Germinal center (tissue), 1 donor: ENCODE measurements at places on chromosomes 3 and 15.

- no peak for DNase-seq
Observed at GRCh38 chr3:37945807-37946530, 44.6 kb upstream of the VILL start.

GRCh38 chr3:33544126-33544525 is 103.9 kb upstream of the UBP1 start:
- no peak for DNase-seq

GRCh38 chr3:29137601-29138000 is 143.3 kb upstream of the RBMS3 start:
- DNase-seq: no peak

GRCh38 chr3:154862265-154862664 is 217.9 kb upstream of the MME start:
- DNase-seq: peak; percentile 25

DNA sequence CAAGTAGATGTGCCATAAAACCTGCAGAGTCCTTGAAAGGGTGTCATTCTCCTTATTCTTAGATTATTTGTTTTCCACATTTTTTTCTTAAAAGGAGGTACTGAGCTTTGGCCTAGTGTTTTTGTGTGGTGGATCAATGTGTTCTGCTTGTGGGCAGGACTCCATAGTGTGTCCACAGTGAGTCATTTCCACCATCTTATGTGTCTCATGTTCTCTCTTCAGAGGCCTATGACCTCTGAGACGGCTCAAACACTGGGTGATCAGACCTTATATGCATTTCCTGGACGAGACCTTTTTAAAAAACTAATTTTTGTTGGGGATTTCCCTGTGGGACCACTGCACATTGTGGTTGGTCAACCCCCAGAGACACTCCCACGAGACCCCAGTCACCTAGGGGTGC is 93.4 kb downstream of the CHCHD4 start:
- DNase-seq: no peak

GRCh38 chr3:58041182-58041825 is 33.1 kb downstream of the FLNB start:
- no peak for DNase-seq

- DNase-seq: no peak
Observed at GRCh38 chr3:66426135-66426534, 74.7 kb downstream of the LRIG1 start.

GRCh38 chr3:42490243-42490642 is 12.2 kb upstream of the VIPR1 start:
- DNase-seq: no peak

DNA sequence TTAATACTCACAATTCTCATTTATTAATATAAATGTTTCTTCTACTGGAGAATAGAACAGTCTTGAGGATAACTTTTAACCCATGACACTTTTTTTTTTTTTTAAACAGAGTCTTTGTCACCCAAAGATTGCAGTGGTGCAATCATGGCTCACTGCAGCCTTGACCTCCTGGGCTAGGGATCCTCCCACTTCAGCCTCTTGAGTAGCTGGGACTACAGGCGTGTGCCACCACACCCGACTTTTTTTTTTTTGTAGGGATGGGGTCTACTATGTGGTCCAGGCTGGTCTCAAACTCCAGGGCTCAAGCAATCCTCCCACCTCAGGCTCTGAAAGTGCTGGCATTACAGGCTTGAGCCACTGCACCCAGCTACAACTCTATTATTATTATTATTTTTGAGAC is 34.5 kb downstream of the PIK3CB start:
- no peak for DNase-seq

DNA sequence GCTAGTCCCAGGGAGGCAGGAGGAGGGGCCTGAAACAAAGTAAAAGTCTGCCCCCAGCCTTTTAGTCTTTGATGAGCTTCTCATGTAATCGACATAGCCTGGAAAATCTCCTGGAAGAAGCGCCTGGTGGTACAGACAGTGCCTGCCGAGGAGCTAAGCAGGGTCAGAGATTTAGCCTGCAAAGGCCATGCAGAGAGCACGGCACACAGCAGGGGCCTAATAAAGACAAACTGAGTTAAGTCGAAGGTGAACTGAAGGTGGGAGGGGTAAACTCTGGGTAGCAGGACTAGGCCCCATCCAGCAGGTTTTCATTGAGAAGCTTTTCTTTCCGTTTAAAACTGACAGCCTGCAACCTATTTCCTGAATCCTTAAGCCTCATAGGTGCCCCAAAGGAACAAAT is 115.5 kb upstream of the ABHD17C start:
- no peak for DNase-seq

DNA sequence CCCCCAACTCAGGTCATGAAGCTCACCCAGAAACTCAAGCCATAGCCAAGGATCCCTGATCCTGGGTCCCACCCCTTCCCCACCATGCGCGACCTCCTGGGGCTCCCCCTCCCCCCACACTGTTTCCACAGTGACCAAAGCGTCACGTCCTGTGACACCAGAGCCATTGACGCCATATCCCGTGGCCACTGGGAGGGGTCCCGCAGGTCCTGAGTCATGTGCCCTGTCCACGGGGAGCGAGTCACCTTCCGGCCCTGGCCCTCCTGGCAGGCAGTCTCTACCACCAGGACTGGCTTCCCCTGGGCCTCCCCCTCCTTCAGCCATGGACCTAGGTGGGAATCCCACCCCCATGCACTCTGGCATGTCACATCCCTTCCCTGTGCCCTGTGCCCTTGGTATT is 15.6 kb downstream of the SEMA3F start:
- DNase-seq: no peak

DNA sequence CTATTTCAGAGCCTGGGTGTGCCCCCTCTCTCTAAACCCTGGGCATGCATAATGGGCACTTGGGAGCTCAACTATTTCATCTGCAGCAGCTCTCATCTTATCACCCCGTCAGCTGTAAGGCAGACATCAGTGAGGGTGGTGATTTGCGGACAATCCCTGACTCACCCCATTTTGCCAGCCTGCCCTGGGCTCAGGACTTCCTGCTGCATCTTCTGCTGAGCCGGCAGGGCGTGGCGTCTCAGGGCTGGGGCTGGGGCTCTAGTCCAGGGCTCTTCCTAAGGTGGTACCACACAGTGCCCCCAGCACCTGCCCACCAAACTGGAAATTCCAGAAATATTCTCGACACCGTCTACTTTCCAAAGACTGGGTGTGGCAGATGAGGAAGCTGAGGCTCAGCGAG is 925 bp upstream of the PSTPIP1 start:
- no peak for DNase-seq

DNA sequence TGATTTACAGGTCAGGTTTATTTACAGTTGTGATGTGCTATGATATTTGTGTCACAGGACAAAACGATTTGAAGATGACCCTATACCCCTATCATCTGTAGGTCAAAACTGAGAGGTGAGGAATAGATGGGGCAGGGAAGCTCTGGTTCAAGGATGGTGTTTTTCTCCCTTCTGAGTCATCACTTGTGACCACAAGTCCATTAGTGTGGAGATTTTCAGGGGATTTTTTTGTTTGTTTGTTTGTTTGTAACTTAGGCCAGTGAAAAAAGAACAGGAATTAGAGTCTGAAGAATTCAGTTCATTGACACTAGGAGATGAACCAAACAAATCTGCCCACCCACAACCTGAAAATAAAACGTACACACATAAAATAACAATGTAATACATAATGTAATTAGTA is 62.7 kb upstream of the FAM98B start:
- DNase-seq: no peak

DNA sequence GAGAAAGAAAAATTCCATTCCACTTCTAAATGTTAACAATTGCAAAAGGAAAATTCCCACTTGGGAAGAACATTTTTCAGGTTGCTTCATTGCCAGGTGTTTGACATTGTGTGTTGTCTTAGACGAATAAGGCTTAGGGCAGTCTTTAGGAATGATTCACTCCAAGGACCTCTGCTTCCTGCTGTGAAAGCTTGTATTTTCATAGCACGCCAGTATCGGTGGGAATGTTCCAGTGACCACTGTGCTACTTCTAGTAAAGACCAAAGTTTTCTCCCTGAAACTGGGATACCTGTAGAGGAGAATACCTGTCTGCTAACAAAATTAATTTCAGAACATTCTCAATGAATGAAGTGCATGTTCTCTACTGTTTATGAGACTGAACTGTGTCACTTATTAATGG is 64.1 kb downstream of the CDIN1 start:
- no peak for DNase-seq

DNA sequence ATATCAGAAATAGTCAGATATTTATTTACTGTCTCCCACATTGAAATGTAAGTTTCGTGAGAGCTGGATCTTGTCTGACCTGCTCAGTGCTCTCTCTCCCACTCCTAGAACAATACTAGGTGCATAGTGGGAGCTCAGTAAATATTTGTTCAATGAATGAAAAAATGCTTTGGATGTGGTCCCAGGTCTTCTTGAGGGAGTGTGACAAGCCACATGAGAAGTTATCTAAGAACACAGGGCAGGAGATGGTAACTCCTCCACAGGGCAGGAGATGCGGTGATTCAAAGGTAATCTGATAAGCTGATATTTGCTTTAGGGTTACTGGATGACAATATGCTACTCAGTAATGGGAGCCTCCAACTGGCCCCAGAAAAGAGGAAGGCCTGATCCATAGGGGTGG is 25.8 kb upstream of the PLA2G4E start:
- no peak for DNase-seq

DNA sequence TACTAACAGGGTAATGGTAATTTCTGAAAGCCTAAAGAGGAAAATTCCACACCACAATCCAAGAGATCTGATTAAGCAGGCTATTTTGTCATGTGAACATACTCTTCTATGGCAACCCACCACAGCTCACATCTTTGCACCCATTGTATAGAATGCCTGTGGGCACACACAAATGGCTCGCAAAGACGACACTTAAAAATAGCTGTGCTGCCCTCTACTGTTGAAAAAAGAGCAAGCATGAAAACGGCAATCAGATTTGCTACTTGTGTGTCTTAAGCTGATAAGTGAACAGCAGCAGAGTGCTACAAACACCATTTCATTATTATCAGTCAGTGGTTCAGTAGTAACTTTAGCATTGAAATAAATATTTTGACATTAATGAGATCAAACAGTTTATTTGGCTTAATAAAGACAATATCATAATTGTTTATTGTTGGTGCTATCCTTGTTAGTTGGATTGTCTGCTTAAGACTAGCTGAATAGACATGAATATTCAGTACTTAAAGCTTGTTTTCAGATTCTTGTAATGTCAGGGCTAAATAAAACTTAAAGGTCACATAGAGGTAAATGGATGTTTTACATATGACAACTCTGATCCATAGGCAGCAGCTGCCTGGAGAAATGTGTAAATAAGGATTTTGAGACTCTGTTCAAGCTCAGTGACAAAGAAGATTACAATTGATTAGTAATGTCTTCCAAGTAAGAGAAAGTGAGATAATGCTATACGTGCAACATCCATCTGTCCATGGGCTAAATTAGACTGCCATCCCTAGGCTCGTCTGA is 199.1 kb downstream of the LRRN1 start:
- peak; percentile 3 for DNase-seq

GRCh38 chr3:153163756-153164550 is 1.9 kb downstream of the RAP2B start:
- no peak for DNase-seq

DNA sequence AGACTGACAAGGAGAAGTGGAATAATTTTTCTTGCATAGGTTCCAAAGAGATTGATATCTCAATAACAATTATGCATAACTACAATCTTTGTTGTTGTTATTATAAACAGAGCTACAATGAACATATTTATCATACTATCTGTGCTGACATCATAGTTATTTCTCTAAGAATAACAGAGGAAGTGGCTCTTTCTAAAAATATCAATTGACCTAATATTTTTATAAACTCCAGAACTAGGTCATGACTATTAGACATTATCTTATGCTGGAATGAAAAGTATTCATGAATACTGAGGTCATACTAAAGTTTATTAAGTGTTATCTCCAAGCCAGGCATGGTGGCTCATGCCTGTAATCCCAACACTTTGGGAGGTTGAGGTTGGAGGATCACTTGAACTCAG is 114.1 kb downstream of the DCLK3 start:
- no peak for DNase-seq

GRCh38 chr3:49518016-49518415 is 36.3 kb upstream of the BSN start:
- no peak for DNase-seq

GRCh38 chr3:194095902-194096301 is 40.0 kb upstream of the HES1 start:
- no peak for DNase-seq

- DNase-seq: peak; percentile 53
Observed at GRCh38 chr3:142447301-142447851, 461 bp downstream of the XRN1 start.

DNA sequence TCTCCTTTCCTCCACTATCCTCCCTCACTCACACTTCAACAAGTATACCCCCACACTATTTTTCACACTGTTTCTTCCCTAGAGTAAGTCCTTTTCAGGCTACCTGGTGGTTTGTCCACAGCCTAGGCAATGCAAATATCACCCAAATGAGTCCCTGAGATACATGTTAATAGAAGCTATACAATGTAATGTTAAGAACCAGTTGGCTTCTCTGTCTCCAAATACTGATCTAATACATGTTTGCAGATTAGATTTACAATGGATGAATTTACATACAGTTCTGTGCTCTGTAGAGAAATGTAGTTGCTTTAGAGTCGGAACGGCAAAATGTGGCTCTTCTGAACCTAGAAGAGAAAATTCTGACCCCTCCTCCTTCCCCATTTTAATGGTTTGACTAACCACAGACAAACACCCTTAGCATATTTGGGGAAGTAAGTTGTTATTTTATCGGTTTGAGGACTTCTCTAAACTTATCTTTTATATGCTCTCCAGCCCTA is 63.6 kb upstream of the MBNL1 start:
- DNase-seq: peak; percentile 51

DNA sequence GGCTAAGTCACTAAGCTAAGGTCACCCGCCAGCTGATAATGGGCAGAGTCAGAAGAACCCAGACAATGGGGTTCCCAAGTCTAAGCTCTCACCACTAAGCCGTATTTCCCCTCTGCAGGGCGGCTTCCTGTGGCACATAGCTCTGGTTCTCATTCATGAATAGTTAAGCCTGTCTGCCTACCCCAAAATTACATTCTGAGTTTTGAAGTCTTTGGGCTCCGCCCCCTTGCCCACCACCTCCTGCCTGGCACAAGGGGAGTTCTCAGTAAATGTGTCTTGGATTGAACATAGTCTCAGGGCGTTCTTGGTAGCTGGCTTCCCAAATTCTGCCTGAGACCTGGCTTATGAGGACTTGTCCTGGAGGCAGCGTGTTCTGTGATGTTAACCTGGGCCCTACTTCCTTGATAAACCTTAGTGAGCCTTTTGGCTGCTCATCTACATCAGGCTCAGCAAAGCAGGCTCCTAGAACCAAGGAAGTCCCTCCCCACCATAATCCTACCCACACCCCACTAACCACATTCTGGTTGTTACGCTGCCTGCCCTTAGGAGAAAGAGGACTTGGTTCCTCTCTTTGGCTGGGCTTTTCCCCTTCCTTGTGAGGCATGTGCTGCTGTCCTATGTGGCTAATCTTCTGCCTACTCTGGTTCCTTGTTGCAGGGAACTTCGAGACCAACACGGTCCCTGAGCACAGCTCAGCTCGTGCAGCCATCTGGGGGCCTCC is 54.9 kb downstream of the STARD5 start:
- no peak for DNase-seq

- no peak for DNase-seq
Observed at GRCh38 chr3:37477711-37478487, 303.5 kb upstream of the LRRFIP2 start.
